ENCODE measurements at places on chromosomes 2 and 18.

GRCh38 chr18:37184209-37184868 lies 355.4 kb downstream of the KIAA1328 start:
- DNase-seq = no peak

DNA sequence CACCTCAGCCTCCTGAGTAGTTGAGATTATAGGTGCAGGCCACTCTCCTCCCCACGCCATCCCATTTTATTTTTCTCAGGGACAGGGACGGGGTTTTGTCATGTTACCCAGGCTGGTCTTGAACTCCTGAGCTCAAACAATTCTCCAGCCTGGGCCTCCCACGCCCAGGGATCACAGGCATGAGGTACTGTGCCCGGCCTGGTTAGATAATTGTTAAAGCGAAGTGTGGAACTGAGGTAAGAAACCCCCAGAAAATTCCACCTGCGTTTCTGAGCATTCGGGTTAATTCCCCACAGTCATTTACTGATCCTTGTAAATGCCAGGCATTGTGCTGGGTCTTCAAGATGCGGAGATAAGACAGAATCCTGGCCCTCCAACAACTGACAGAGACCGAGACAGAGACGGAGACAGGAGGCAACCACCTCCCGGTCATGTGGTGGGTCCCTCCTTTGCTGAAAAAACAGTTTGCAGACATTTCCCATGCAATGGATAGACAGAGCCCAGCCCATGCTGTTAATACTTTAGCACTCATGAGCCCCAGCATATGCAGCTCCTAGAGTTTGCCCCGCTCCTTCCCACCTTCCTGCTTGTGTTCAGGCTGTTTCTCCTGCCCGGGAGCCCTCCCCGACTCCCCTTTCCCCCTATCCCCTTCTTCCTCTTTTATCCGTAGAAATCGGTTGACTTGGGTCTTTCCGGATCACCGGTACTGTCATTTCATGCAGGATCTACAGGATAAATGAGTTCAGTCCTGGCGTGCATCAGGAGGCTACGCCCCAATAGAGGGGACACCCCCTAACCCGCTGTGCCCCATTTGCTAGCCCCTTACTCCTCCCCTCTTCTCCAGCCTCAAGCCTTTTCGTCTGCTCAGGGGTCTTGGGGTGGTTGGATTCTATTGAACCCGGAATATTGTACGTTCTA lies 1.6 kb upstream of the RHOB start:
- no peak for DNase-seq

- no peak for DNase-seq
Observed at GRCh38 chr2:174844295-174844708, 80.0 kb upstream of the CHRNA1 start.

DNA sequence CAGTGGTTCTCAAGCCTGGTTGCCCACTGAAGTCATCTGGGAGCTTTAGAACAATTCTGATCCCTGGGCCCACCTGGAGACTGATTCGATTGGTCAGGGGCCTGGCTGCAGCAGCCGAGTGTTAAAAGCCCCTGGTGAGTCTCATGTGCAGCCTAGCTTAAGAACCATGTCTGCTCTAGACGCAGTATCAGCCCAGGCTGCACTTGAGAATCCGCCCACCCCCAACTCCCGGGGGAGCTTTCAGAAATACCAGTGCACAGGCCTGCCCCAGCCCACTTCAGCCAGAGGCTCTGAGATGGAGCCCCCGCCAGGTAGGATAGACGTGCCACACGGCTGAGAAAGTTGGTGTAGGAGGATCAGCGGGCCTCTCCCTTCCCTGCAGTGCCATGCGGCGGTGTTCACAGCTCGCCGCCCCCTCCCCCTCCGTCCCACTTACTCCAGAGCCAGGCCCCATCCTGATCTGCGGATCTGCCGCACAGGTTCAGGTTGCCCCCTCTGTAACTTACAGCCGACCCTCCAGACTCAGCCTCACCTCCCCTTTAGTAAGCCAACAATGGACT lies 209.0 kb upstream of the RAB12 start:
- no peak for DNase-seq

GRCh38 chr2:239789711-239790110 lies 235.4 kb downstream of the NDUFA10 start:
- no peak for DNase-seq

- no peak for DNase-seq
Observed at GRCh38 chr18:60935041-60935910, 398.0 kb upstream of the CDH20 start.

DNA sequence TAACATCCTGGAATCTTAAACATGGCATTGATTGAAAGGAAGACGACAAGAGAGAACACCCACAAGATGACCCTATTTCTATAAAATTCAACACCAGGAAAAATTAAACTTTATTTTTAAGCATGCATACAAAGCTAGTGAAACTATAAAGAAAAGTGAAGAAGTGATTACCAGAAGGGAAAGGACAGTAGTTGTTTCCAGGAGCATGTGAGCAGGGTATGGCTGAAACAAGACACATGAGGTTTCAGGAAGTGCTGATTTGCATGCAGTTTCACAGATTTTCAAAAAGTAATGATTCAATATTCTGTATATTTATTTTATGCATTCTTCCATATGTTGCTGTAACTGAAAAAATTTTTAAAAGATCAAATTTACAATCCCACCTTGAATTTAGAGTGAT lies 24.6 kb upstream of the DAW1 start:
- no peak for DNase-seq
